ENCODE measurements at places on chromosomes 12 and 14. TPM values are rescaled to one million over a fixed set of nuclear protein-coding genes. Genes with fewer than 3 reads are reported as not detected.

- no peak for DNase-seq
Measured at GRCh38 chr12:53950437-53950773, 4.3 kb upstream of the HOXC12 start.

DNA sequence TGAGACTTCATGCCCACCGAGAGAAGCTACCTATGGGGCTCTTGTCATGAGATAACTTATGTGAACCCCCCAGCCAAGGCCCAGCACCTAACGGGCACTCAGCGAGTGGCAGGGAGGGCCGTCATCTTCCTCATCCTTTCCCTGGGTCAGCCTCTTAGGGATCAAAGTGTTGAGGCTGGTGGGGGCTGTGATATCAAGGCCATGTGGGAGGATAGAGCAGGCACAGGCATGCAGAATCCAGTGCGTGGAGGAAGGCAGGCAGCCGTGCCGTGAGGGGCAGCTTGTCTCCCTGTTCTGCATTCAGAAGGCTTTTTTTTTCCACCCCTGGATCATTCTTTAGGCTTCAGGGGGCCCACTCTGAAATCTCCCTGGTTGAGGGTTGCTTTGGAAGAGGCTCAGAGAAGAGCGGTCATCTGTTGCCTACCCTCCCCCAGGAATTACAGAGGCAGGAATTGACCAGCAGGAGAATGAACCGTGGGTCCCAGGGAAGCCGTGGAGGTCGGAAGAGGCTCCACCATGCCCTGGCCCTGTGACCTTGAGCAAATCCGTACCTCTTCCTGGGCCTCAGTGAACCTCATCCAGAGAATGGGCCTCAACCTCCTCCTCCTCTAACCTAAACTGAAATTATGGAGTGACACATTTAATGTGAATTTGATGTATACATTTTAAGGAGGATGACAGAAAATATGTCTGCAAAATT, 62.8 kb downstream of the BEGAIN start:
- DNase-seq, result no peak

GRCh38 chr14:32421781-32422180, 92.7 kb downstream of the AKAP6 start:
- no peak for DNase-seq

DNA sequence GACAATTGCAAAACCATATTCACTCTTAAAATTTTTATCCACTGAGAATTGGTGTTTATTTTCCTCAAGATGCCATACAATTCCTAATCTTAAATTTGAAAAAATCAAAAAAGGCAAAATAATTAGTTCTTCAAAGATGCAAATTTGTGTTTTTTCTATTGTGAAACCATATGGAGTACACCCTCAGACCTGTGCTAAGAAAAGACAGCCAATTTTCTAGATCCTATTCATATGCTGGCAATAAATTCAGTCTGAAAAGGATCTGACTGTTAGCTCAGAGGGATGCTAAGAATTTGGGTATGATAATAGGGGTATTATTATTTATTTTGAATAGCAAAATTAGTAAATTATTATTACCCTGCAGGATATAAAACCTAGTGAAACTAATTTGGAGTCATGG, 476.9 kb upstream of the SYT1 start:
- no peak for DNase-seq

GRCh38 chr12:46404225-46404631, 31.7 kb upstream of the SLC38A2 start:
- DNase-seq, result no peak

DNA sequence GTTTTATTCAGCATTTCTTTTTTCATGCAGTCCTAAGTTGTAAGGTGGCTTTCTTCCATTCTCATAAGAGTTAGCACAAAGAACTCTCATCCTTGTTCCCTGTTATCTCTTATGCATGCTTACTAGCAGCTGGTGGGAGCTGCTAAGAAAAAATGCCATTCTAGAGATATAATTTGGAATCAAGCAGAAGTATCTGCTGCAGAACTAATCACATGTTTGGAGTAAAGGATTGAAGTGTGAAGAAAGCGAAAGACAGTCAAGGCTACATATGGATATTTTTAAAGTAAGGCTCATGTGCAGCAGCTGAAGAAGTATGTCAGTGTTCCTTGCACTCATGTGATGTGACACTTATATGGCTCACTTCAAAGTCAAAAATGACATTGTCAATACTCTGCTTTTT, 116.2 kb upstream of the PCED1B start:
- no peak for DNase-seq

DNA sequence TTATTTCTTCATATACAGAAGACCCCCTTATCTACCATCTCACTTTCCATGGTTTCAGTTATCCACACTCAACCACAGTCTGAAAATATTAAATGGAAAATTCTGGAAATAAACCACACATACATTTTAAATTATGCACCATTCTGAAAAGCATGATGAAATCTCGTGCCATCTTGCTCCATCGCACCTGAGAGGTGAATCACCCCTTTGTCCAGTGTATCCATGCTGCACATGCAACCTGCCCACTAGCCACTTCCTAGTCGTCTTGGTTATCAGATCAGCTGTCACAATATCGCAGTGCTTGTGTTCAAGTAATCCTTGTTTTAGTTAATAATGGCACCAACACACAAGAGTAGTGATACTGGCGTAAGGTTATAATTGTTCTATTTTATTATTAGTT, 145.7 kb downstream of the C12orf42 start:
- DNase-seq, result no peak

DNA sequence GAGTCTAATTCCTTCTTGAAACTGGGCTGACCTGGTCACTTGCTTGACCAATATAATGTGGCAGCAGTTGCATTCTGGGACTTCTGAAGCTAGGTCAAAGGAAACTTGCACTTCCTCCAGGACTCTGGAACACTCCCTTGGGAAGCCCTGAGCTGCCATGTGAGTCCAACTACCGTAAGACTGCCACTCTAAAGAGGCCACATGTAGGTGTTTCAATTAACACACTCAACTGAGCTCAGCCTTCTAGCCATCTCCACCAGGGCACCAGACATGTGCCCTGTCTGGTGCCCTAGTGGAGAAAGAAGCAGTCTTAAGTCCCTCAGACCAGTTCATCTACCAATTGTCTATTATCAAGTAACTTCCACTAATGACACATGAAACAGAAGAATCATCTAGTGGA, 6.1 kb upstream of the TEP1 start:
- DNase-seq, result no peak

DNA sequence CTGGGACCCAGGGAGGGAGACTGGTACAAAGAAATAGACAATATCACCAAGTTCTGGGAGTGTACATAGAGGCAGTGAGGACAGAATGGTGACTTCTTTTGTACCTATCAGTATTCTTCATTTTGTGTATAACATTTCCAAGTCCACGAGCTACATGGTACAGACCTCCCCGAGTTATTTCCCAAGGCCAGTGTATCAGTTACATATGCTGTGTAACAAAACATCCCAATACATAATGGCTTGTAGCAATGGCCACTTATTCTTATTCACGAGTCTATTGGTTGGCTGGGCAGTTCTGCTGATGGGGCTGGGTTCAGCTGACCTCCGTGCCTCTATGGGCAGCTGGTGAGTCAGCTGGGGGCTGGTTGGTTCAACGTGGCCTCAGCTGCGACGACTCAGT, 98.7 kb upstream of the RFLNA start:
- no peak for DNase-seq

The NEK9 gene
- 80.0 TPM for total RNA-seq

The KCNC2 gene
- not detected for total RNA-seq

The MUCL1 gene
- total RNA-seq, result 11.3 TPM

The REP15 gene
- 0.56 TPM for total RNA-seq

The RNASE3 gene
- total RNA-seq, result not detected

The ANO4 gene
- total RNA-seq, result not detected

The GLIPR1L1 gene
- not detected for total RNA-seq

The IL26 gene
- total RNA-seq, result 10.0 TPM

The RNASE2 gene
- not detected for total RNA-seq

All from natural killer cell treated with Interleukin-12 subunit alpha and Interleukin-12 subunit beta and Interleukin-15 and Interleukin-18, amount 100 ng/mL, for 72 hours (primary cell).